ENCODE measurements at places on chromosomes 5 and 9.
A peak's percentile ranks its signal among the peaks of the same experiment; 100 is the strongest.

- no peak for DNase-seq
Measured at GRCh38 chr5:80988419-80988935, 28.3 kb downstream of the RASGRF2 start.

DNA sequence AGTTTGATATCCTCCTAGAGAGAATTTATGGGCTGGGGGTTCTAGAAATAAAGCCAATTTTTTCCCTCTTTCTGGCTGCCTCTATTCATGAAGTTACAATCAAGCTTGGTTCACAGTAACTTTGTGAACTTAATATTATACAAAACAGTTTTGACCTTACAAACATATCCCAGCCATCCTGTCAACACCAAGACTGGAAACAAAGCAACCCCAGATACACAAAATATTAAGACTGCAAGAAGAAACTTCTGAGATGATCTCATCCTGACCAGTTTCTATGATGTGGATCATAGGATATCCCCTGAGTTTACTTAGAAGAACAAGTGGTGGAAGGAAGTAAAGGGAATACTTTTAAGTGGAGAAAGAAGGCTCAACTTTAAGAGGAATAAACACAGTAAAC lies 28.3 kb upstream of the CER1 start:
- DNase-seq = no peak

DNA sequence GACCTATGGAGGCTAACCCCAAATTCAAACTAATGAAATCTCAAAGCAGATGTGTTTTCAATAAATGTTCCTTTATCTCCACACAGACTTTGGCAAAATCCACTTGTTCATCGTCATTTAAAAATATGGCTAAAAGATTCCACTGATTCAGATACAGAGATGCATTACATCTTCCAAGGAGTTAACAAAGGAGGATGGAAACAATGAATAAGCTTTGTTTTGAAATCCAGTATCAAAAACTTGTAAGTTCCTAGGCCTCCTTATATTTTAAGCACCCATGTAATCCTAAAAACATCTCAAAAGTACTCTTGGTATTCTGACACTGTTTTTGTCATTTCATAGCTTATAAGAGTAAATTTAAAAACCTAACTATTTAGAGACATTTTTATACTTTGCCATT lies 345.6 kb upstream of the ACTBL2 start:
- DNase-seq = no peak

- DNase-seq = no peak
Measured at GRCh38 chr5:7755958-7756357, 95.0 kb downstream of the CFAP90 start.

DNA sequence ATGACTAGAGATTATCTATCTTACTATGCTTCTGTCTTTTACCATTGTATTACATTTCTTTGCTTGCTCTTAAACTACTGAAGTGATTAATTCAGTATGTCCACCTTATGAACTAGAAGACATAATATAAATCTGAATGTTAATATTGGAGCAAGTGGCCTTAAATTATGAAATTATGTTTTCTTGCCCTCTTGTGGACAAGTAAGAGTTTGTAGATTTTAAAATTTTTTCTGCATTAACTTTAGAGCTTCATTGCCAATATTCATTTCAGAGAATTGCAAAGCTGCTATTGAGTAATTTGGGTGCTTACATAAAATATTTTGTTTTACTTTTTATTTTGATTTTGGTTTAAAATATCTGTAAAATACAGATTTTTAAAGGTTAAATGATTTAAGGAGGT lies 55.3 kb downstream of the RANBP17 start:
- no peak for DNase-seq

- DNase-seq = peak; percentile 4
Measured at GRCh38 chr9:124132671-124133147, 121.1 kb downstream of the LHX2 start.

Measured in colonic mucosa (tissue), 4 donors.